ENCODE measurements at places on chromosomes 12 and 14.

DNA sequence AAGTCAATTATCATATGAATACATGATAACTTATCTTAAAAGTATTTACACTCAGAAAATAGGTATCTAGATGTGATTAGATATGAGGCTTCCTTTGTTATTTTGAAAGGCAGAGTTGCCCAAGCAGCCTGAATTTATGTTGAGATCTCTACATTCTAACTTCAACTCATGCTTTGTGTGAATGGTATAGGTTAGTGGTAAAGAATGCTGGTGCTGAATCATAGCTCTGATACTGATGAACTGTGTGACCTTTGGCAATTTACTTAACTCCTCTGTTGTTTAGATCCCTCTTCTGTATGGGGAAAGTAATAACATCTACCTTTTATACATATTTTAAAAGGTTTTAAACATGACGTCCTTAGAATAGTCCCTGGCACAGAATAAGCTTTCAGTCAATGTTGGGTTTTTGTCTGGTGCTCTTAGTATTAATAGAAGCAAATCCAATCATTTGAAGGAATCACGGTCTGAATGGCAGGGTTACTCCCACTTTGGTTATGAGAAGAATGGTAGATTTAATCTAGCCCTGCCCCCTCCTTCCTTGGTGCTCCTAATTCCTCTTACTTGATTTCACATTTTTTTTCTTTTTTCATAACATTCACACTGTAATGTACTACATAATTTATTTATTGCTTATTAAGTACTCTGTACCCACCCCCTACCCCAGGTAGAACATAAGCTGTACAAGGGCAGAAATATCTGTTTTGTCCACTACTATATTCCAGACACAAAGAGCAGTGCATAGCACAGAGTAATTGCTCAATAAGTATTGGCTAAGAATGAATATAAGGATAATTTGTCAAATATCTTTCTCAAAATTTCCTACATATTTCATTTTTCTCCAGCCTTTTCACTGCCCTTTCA lies 203.3 kb upstream of the KRR1 start:
- no peak for DNase-seq

GRCh38 chr12:89273525-89273924 lies 78.8 kb downstream of the DUSP6 start:
- DNase-seq: no peak

DNA sequence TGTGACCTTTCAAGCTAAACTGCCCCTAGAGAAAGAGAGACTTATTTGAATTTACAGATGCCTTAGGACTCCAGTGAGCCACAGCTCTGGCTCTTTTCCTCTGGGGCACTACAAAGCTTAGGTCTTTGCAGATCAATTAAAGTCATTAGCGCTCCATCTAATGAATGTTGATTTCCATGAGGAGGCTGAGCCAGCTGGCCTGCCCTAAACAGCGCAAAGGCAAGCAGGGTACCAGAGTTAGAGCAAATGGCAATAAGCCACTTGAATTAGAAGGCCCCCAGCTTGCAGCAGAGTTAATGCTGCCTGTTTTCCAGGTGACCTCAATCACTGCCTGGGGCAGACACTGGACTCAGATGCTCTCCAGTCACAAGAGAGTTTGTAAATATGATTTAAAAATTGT lies 695.3 kb downstream of the DIO2 start:
- no peak for DNase-seq

DNA sequence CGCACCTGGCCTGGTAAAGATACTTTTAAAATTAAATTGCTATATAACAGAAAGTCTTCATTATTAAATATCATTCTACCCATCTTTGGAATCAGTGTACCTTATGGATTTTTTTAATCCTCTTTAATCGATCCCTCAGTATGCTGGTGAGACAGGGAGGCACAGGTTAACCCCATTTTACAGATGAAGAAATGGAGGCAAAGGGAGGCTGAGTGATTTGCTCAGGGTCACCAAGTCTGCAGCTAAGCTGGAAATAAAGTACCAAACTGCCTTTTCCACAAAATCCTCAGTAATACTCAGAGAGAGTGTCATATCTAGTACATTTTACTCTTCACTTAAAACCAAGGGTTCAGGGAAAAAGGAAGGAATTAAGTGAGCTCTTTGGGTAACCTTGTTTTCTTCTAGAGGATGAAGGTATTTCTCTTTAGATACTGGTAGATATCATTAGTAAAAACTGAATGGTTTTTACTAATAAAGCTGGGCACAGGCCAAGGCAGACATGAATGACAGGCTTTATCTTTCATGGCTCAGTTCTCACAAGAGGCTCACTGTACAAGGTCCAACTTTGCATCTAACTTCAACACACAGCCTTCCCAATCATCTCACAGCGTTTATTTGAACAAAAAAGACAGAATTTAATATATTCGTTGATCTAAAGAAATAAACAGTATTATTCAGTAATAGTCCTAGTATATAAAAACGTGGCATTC lies 35.3 kb upstream of the TTC7B start:
- no peak for DNase-seq

GRCh38 chr12:13576935-13577500 lies 380.5 kb downstream of the EMP1 start:
- no peak for DNase-seq

DNA sequence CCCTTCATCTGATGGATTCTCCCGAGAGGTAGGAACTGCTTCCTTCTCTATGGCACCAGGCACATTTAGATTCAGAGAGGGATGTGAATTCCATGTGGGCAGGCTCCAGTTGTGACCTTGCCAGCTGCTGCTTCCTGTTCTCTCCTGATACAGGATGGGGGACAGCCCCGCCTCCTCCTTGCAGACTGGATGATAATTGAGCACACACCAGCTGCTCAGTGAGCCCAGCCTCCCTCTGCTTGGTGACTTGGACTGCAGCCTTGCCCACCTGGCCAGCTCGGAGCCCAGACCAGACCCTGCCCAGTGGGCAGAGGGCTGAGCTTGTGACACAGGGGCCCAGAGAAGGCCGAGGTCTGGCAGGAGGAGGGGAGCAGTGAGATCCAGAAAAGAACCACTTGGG lies 90.2 kb downstream of the CALM1 start:
- no peak for DNase-seq

- no peak for DNase-seq
Measured at GRCh38 chr12:130764475-130765185, 48.5 kb upstream of the RIMBP2 start.

- DNase-seq: no peak
Measured at GRCh38 chr14:34733245-34733644, 18.9 kb upstream of the CFL2 start.

- DNase-seq: no peak
Measured at GRCh38 chr12:54981796-54982195, 2.8 kb downstream of the TESPA1 start.

DNA sequence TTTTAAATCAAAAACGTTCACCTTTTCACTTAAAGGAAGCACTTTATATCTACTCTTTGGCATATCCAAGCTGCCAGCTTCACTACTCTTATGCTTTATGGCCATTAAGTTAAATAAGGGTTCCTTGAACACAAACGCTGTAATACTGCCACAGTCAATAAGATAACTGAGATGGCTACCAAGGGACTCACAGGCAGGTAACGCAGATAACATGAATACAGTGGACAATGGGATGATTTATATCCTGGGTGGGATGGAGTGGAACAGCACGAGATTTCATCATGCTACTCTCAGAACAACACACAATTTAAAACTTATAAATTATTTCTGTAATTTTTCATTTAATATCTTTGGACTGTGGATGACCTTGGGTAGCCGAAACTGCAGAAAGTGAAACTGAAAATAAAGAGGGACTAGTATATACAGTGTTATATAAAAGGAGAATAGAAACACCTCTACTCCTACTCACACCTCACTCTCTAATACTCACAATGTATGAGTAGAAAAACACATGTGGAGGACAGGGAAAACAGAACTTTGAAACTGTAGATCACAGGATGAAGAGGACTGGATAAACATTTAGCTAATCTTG lies 367.3 kb downstream of the C12orf50 start:
- no peak for DNase-seq

GRCh38 chr12:12499909-12500604 lies 62.6 kb downstream of the DUSP16 start:
- no peak for DNase-seq

- DNase-seq: no peak
Measured at GRCh38 chr14:52678591-52678990, 16.8 kb downstream of the ERO1A start.

GRCh38 chr14:89121968-89122620 lies 294.9 kb downstream of the FOXN3 start:
- DNase-seq: no peak

- DNase-seq: peak; percentile 47
Measured at GRCh38 chr14:54564868-54565784, 1.8 kb upstream of the SAMD4A start.

- no peak for DNase-seq
Measured at GRCh38 chr14:31439561-31439960, 17.7 kb downstream of the DTD2 start.

GRCh38 chr12:110683888-110684287 lies 5.0 kb downstream of the HVCN1 start:
- no peak for DNase-seq

- DNase-seq: no peak
Measured at GRCh38 chr14:74804219-74804825, 41.2 kb downstream of the YLPM1 start.

GRCh38 chr12:127241072-127241817 lies 1025.7 kb upstream of the TMEM132C start:
- no peak for DNase-seq

- no peak for DNase-seq
Measured at GRCh38 chr14:93994919-93995682, 2.0 kb upstream of the CCDC197 start.

DNA sequence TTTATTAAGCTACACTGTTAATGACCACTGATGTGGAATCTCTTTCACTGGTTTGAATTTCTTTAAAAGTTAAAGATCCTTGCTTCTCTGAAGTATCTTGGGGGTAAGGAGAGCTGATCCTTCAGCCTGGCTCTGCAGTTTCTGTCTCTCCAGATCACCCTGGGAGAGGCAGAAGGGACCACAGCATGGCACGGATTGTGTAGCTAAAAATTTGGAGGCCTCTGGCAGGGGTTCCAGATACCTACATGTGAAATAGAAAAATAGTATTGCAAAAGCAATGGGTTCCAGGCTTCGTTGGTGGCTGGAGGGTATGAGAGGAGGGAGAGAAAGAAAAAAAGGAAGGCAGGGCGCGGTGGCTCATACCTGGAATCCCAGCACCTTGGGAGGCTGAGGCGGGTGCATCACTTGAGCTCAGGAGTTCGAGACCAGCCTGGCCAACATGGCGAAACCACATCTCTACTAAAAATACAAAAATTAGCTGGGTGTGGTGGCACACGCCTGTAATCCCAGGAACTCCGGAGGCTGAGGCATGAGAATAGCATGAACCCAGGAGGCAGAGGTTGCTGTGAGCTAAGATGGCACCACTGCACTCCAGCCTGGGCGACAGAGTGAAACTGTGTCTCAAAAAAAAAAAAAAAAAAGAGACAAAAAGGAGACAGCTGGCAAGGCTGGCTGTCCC lies 3.4 kb downstream of the CHST11 start:
- no peak for DNase-seq

DNA sequence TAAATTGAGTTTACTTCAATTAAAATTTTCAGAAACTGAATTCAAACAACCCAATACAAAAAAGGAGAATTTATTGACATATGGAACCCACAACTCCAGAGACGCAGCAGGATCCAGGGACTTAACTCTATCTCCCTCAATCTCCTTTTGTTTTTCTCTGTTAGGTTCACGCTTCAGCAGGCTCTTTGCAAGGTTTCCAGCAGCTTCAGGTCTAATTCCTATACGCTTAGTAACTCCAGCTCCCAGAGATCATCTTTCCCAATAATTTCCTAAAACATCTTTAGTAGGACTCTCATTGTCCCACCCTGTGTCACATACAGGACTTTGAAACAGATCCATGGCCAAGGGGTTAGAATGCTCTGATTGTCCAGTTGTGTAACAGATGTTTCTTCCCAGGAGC lies 175.2 kb downstream of the RMST start:
- no peak for DNase-seq

GRCh38 chr12:85529896-85530295 lies 249.9 kb downstream of the ALX1 start:
- DNase-seq: no peak

- no peak for DNase-seq
Measured at GRCh38 chr12:57637364-57637763, 4.4 kb upstream of the B4GALNT1 start.

- DNase-seq: no peak
Measured at GRCh38 chr12:108858311-108859074, 1.1 kb upstream of the SSH1 start.

GRCh38 chr12:49332441-49332861 lies 4.5 kb downstream of the C1QL4 start:
- no peak for DNase-seq

GRCh38 chr12:7161327-7161726 lies 28.2 kb upstream of the PEX5 start:
- no peak for DNase-seq

DNA sequence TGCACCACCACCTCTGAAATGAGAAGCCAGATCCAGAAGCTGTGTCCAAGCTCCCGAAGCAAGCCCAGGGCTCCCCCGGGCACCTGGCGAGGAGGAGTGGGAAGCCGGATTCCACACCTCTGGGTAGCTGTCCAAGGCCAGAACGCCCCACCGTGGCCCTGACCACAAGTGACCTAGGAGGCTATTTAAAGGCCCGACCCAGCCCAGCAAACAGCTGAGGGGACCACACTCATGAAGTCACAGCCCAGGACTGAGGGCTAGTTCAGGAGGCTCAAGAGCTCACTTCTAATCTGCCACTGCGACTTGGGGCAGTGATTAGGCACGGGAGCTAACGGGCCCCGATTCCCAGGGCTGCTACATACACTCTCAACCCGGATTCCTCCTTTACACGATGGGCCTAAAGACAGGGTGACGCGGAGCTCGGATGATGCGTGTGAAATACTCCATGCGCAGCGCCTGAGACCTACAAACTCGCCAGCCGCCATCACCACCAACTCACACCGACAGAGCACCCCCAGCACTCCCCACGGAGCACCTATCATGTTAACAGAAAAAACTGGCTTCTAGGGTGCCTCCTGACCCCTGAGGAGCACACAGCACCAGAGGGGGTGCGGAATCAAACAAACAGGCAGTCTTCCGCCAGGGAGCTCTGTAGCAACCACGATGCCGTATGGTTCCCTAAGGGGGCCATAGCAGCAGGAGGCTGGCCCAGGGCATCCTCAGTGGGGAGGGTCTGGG lies 84.0 kb upstream of the GPR68 start:
- DNase-seq: no peak

DNA sequence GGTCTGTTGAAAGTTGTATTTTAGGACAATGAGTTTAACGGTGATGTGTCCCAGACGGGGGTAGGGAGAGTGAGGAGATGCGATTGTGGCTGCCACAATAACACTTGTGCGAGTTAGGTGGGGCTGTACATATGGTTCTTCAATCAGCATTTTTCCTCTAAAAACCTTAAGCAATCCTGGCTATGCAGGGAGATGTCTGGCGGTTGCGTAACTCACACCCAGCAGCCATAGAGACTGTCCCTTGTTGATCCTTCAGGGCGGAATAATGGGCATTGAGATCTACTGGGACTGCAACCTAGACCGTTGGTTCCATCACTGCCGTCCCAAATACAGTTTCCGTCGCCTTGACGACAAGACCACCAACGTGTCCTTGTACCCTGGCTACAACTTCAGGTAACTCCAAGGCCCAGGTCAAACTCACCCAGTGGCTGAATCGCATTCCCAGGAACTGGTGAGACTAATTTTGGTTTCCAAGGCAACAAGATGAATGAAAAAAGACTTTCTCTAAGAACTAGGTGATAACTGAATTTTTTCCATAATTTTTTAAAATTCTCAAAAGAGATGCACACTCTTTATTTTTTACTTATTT lies 34.6 kb downstream of the P2RX7 start:
- DNase-seq: no peak

GRCh38 chr12:89059721-89060541 lies 292.4 kb downstream of the DUSP6 start:
- DNase-seq: no peak

- DNase-seq: no peak
Measured at GRCh38 chr12:80269803-80270552, 170.6 kb downstream of the OTOGL start.
